ENCODE measurements at places on chromosomes 11 and 22. TPM values are rescaled to one million over a fixed set of nuclear protein-coding genes. Genes with fewer than 3 reads are reported as not detected.

TSPO gene
- polyA plus RNA-seq = 386 TPM

MYO7A gene
- polyA plus RNA-seq = 0.14 TPM

OR51G1 gene
- not detected for polyA plus RNA-seq

PLAAT5 gene
- polyA plus RNA-seq = not detected

PLA2G3 gene
- polyA plus RNA-seq = not detected

CBLIF gene
- not detected for polyA plus RNA-seq

GRK2 gene
- 25.4 TPM for polyA plus RNA-seq

GLB1L2 gene
- polyA plus RNA-seq = 0.53 TPM

DGCR6 gene
- polyA plus RNA-seq = 0.40 TPM

ZNF215 gene
- not detected for polyA plus RNA-seq

CSNK1E gene
- 12.4 TPM for polyA plus RNA-seq

KRTAP5-10 gene
- not detected for polyA plus RNA-seq

TREH gene
- polyA plus RNA-seq = not detected

VWCE gene
- not detected for polyA plus RNA-seq

LYVE1 gene
- not detected for polyA plus RNA-seq

EI24 gene
- polyA plus RNA-seq = 57.2 TPM

TEAD1 gene
- polyA plus RNA-seq = not detected

TTC36 gene
- 0.87 TPM for polyA plus RNA-seq

OR10D3 gene
- polyA plus RNA-seq = not detected

SERPIND1 gene
- polyA plus RNA-seq = not detected

OR52E8 gene
- polyA plus RNA-seq = not detected

C11orf91 gene
- not detected for polyA plus RNA-seq

OR2AG1 gene
- polyA plus RNA-seq = not detected

LIPT2 gene
- 12.3 TPM for polyA plus RNA-seq

RASD2 gene
- 0.06 TPM for polyA plus RNA-seq

RAB36 gene
- polyA plus RNA-seq = not detected

PRODH gene
- polyA plus RNA-seq = not detected

SHISAL1 gene
- not detected for polyA plus RNA-seq

POTEH gene
- not detected for polyA plus RNA-seq

ZP1 gene
- polyA plus RNA-seq = not detected

UBQLN3 gene
- not detected for polyA plus RNA-seq

PNPLA3 gene
- not detected for polyA plus RNA-seq

SCN2B gene
- not detected for polyA plus RNA-seq

PRG3 gene
- polyA plus RNA-seq = not detected

TESMIN gene
- 3.0 TPM for polyA plus RNA-seq

GSC2 gene
- not detected for polyA plus RNA-seq

DGAT2 gene
- not detected for polyA plus RNA-seq

C11orf16 gene
- 0.09 TPM for polyA plus RNA-seq

ZDHHC8 gene
- 1.9 TPM for polyA plus RNA-seq

DDI1 gene
- not detected for polyA plus RNA-seq

FZD4 gene
- not detected for polyA plus RNA-seq

APOA4 gene
- polyA plus RNA-seq = not detected

POLR2F gene
- 170 TPM for polyA plus RNA-seq

AP1B1 gene
- polyA plus RNA-seq = 15.8 TPM

DCPS gene
- polyA plus RNA-seq = 47.7 TPM

OR6X1 gene
- polyA plus RNA-seq = not detected

MAJIN gene
- polyA plus RNA-seq = 0.51 TPM

TRIM51 gene
- polyA plus RNA-seq = not detected

HEPHL1 gene
- polyA plus RNA-seq = not detected

UPK2 gene
- polyA plus RNA-seq = 0.19 TPM

LGR4 gene
- polyA plus RNA-seq = 0.27 TPM

CTTN gene
- 0.37 TPM for polyA plus RNA-seq

MUC5AC gene
- not detected for polyA plus RNA-seq

PYGM gene
- polyA plus RNA-seq = 0.43 TPM

GAL3ST3 gene
- not detected for polyA plus RNA-seq

ANO5 gene
- not detected for polyA plus RNA-seq

TP53I11 gene
- polyA plus RNA-seq = 2.2 TPM

NUP160 gene
- polyA plus RNA-seq = 25.0 TPM

Measured in CD4-positive, CD25-positive, alpha-beta regulatory T cell (primary cell).